ENCODE measurements at places on chromosomes 11 and 22. TPM values are rescaled to one million over a fixed set of nuclear protein-coding genes. Genes with fewer than 3 reads are reported as not detected.

Gene ANO3
- not detected for total RNA-seq

DNA sequence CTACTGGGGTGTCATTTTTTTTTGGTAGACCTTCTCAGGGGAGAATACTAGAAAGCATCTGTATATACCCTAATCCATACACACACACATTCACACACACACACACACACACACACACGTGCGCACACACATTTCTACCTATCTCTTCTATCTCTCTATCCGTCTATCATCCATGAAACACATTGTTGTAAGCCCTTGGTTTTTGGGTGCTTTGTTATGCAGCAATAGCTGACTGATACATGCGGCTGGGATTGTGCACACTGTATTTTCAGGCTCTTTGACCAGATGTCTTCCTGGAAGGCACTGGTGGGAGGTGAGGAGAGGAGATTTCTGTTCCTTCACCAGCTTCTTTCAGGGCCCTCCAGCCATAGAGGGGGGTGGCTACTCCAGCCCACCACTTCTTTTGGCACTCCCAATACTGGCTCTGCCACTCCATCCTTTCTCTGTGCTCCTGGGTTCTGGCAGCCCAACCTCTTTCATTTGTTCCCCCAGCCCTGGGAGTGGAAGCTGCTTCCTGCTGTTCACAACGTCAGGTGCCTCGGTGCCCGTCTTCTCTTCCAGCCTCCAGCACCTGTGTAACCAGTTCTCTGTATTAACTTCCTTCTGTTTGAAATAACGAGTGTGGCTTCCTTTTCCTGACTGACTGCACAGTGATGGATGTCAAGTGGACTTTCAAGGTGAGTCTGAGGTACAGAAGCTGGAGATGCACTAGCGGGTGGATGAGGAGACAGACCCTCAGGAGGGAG, 12.4 kb upstream of the MUC2 start:
- DNase-seq = no peak

Gene RAB39A
- total RNA-seq = not detected

GRCh38 chr11:73381589-73381988, 5.4 kb downstream of the RELT start:
- no peak for DNase-seq

Gene OTOG
- not detected for total RNA-seq

GRCh38 chr11:27459191-27459590, 13.4 kb downstream of the LGR4 start:
- no peak for DNase-seq

Gene KRTAP5-1
- total RNA-seq = not detected

DNA sequence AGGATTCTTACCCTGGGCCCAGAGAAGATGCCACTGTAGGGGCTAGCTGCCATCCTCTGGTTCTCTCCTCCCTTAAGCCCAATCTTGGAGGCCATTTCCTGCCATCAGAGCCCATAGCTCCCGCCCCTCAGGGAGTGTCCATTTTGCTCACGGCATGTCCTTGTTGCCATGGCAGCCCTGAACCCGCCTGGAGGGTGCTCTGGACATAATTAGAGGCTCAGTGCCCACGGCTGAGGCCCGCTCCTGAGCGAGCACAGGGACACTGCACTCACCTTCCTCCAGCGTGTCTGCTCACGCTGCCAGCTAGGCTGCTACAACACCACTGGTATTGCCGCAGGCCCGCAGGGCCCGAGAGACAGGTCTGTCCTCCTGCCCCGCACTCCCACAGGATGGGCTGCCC, 11.1 kb upstream of the SUSD2 start:
- DNase-seq = no peak

GRCh38 chr11:106996691-106997090, 21.6 kb downstream of the GUCY1A2 start:
- no peak for DNase-seq

All from mammary epithelial cell (primary cell).